Stomach (tissue), 19 donors: ENCODE measurements at places on chromosomes 12 and 14. TPM values are rescaled to one million over a fixed set of nuclear protein-coding genes. Genes with fewer than 3 reads are reported as not detected.

Gene EEA1
- 13.5 TPM for total RNA-seq

- no peak for DNase-seq
Observed at GRCh38 chr12:11943919-11944700, 126.6 kb upstream of the BCL2L14 start.

Gene ALDH2
- 50.3 TPM for total RNA-seq

DNA sequence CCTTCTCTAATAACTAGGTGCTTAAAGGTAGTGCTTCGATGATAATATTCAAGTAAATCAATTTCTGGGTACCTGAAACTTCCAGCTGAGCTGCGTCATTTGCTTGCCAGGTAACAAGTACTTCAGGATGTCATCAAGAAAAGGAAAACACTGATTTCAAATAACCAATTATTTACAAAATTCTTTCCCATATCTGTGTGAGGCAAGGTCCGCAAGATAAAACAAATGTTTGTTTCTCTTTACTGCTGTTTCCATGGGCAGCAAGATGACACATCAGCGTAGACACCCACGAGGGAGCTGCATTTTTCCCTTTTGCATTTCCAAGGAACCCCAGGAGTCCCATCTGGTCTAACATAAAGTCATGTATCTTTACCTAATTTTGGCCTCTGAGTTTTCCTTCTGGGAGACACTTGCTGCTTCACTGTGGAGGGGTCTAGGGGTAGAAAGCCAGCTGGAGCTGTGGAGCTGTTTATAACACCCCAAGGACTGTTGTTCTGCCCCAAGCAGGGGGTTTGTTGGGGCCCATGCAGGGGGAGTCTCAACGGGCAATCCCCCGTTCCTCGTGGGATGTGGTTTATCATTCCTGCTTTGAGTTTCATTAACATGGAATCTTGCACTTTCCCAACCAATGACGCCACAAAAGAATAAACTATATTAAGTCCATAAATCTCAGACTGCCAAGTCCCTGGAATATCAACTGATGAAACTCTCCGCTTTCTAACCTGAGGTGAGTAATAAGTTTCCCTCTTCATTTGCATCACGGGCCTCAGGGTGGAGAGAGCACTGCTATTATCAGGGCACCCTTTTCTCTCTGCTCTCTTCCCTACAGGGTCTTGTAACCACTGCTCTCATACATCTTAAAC is 112.8 kb upstream of the PELI2 start:
- DNase-seq = peak; percentile 75

Gene MYF6
- total RNA-seq = not detected

Gene CHGA
- total RNA-seq = 211 TPM

GRCh38 chr14:32078023-32078857 is 1.1 kb downstream of the ARHGAP5 start:
- peak; percentile 46 for DNase-seq

- no peak for DNase-seq
Observed at GRCh38 chr12:46459111-46459510, 86.5 kb upstream of the SLC38A2 start.

- DNase-seq = no peak
Observed at GRCh38 chr14:71168564-71169427, 261.5 kb downstream of the PCNX1 start.

DNA sequence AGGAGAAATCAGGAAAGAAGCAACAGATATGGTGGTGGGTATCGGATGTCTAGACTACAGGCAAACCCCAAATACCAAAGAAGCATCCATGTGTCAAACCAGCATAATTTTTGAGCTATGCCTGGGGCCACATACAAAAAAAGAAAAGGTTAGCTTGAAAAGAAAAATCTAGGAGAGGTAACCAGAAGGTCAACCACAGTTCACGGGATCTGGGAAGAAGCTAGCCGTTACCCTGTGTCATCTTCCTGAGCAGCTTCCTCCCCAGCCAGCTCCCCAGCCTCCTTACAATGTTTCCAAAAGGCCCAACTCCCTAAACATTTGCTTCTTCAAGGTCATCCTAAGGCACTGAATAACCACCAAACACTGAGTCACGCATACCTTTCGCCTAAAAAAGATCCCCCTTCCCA is 3.1 kb downstream of the SINHCAF start:
- DNase-seq = peak; percentile 58

Gene KCNA5
- 0.58 TPM for total RNA-seq

Gene RAD51AP1
- 16.1 TPM for total RNA-seq

DNA sequence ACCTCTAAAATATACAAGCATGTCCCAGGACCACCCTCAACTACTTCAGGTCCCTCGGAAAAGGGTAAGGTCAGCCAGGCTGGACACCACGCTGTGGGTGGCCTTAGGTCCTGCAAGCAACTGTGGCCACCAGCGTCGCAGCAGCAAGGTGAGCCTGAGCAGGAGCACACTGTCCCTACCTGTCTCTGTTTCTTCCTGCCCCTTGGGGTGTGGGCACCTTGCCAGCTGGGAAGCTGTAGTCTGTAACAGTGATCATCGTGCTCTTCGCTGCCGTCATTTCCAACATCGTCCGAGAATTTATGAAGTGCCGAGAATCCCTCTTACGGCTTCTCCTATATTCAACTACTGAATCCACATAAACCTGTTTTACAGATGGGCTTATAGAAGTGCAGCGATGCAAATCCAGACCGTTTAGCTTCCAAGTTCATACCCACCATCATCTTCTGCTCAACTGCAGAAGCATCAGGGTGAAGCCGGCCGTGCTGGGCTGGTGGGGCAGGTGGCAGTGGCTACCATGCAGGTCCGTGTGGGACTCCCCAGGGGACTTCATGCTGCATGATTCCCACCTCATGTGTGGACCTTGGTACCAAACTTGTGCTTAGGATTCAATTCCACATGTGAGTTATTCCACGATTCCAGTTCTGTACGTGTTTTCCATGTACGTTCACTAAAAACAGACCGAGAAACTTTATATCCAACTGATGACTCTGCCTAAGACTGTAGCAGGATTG is 361.3 kb upstream of the SFSWAP start:
- DNase-seq = no peak

DNA sequence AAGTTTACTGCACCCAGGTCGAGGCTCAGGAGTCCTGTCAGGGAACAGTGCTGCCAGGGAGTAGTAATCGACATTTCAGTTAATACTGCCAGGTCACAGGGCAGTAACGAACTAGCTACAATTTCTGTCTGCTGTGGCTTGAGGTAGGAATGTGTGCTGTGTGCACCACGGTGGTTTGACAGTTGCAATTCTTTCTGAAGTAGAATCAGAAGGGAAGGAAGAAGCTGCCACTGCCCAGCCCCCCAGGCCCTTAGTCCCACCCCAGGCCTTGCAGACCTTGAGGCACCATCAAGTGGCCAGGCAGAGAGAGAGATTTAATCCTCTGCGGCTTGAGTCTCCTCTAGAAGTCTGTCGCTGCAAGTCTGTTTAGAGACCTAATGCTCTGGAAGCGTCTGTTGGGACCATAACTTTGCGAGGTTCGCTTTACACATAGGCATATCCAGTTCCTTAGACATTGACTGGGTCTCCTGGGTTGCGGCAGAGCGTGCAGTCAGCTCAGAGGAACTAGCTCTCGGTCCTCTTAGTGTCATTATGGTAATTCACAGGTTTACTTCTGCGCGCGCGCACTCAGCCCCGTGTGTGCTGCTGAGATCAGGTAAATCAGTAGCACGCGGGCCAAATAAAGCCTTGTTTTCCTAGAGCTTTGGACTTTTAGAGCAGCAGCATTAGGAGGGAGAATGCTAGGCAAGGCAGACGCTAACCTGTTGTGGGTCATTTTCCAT is 9.8 kb downstream of the NKX2-1 start:
- no peak for DNase-seq
